T-helper 2 cell (primary cell): ENCODE measurements at places on chromosomes 11 and 22.

DNA sequence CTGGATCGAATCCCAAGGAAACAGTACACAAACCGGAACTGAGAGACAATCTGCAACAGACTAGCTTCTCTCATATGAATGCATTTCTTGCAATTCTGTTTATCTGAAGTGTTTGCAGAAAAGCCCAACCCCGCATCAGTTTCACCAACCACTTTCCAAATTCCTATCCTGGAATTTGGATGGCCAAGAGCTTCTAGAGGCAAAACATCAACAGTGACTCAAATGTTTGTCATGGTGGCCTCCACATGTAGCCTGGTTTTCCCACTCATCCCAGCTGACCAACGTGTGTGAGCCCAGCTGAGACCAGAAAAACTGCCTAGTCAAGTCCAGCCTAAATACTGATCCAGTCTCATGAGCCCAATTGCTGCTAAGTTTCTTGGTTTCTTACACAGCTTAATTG, 8.3 kb upstream of the MIEF1 start:
- DNase-seq = no peak

- DNase-seq = no peak
These were observed 1.4 kb downstream of the CELSR1 start for GRCh38 chr22:46535876-46536536.

DNA sequence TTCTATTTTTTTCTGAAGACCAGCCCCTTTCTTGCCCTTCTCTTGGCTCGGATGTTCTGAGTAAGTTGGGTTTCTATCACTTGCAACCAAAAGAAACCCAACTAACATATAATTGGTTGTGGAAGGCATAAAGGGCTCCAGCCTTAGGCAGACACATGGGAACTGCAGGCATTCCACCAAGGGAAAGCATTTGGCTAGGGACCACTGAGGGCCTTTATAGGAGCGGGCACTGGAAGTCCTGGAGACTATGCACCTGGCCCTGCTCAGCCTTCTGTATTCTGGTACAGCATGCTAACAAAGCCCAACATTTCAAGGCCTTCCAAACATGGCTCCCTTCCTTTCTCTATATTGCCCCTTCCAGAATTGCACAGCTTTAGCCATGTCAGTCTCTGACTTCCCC, 17.6 kb upstream of the LMO1 start:
- no peak for DNase-seq

DNA sequence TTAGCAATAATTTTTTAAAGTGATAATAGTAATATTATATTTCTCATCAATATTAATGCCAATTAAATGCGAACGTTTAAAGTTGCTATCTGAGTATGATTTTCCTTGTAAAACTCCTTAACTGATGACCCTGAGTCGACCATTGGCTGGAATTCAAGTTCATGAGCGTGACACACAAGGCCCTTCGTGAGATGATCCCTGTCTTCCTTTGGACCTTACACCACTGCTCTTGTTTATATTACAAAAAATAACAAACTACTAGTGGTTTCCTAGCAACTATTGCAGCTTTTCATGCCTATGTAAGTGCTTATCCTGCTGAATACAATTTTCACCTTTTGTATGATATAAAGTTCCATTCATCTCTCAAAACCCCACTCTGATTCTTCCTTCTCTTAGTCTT, 752.9 kb downstream of the CNTN5 start:
- no peak for DNase-seq

DNA sequence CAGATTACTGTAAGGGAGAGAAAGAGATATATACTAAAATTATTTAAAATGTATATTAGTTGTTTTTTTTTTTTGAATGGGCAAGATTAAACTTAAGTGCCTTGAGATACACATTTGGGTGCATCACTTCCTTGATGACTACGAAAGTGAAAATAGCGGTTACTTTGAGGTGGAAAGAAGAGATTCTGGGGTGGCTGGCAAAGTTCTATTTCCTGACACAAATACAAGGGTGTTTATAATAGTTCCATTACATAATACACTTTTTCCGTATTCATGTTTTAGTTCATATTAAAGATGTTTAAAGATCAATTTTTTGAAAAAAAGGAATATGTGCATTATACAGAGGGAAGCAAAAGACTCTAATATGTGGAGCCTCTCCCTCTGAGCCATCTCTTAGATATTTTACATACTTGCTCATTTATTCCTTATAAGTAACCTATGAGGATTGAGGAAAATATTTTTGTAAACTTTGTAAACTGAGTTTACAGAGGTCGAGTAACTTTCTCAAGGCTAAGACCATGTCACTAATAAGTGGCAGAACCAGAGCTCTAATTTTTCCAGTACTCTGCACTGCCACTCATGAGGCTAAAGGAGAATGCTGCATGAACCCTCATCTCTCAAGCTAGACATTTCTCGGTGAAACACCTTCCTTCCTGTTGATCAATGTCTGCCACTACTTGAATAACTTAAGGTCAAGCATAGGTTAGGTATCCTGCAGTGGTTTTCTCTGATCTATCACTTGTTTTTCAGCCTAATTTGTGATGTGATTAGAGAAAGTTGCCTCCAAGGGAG, 58.6 kb downstream of the DDIAS start:
- no peak for DNase-seq

GRCh38 chr22:30574095-30574981, at the start of gene GAL3ST1:
TSS of gene GAL3ST1 (minus strand) at chr22:30574665. CDS start at chr22:30557392, 17,273 bp downstream.
- no peak for DNase-seq

DNA sequence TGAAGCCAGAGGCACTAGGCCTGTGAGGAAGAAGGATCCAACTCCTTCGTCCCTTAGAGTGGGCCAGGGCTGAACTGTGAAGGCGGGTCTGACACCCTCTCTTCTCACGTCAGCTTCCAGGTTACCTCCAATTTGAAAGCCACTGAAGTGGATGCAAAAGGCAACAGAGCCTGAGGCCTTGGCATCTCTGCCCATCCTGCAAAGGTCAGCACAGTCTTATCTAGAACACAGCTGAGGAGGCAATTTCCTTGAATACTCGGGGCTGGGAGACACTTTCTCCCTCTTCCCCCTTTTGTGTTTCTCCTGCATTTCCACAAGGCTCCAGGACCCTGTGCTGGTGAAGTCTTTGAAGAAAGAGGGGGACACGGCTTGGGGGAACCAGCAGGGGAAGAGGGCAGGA, 91.6 kb upstream of the PAX6 start:
- no peak for DNase-seq

GRCh38 chr22:50440544-50441249, 34.1 kb downstream of the SBF1 start:
- no peak for DNase-seq
